ENCODE measurements at places on chromosomes 5 and 9. TPM values are rescaled to one million over a fixed set of nuclear protein-coding genes. Genes with fewer than 3 reads are reported as not detected.

BAAT gene
- total RNA-seq: not detected

IFNA17 gene
- total RNA-seq: not detected

WNK2 gene
- 253 TPM for total RNA-seq

FOXI1 gene
- not detected for total RNA-seq

DNA sequence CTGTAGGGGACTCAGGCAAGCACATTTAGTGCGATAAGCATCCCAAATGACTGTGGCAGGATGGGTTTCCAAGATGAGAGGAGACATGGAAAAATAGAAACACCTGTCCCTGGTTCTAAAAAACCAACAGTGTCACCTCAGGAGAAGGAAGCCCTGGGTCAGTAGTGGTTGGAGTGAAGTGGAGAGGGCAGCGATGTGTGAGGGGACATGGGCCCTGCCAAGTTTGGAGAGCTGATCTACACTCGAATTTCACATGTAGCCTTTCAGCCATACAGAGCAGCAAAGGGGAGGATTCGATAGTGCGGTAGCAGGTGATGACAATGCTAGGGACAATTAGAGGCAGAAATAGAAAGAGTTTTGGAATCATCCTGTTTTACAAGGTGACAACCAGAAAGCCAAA is 32.6 kb upstream of the LHX2 start:
- DNase-seq: no peak
- H3K4me3 ChIP-seq: no peak overlapping the region
- no peaks in the 10 kb centered on the region for H3K27me3 ChIP-seq
- H3K4me1 ChIP-seq: no peaks in the 10 kb centered on the region
- H3K27ac ChIP-seq: no peak overlapping the region

DNA sequence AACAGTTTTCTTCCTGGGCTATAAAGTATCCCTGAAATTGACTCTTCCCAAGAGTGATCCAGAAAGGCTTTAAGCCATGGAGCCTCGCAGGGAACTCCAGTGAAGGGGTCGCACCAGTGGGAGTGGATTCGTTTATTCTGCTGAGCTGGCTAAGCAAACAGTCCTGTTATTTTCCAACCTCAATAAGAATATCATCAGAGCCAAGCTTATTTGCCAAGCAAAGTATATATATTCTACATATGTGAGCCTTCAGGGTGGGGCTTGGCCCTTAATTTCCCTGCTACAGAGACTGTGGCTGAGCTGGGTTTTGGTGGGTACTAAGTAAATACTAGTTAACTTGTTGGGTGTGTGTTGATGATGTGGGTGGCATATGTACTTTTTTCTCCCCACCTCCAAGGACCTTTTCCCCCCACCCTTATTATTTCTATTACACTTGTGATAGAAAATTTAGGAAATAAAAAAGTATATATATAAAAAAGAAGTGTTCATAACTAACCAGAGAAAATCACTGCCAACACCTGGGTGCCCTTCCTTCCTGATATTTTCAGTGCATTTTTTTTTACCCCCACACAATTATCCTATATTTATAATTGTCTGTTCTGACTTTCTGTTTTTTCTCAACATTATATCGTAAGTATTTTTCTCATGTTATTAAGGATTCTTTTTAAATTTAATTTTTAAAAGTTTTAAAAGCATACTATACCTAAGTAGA is 5.3 kb downstream of the GSN start:
- peak overlapping the region; percentile 94 for H3K27ac ChIP-seq
- H3K27me3 ChIP-seq: no peaks in the 10 kb centered on the region
- H3K36me3 ChIP-seq: no peaks in the 10 kb centered on the region

DNA sequence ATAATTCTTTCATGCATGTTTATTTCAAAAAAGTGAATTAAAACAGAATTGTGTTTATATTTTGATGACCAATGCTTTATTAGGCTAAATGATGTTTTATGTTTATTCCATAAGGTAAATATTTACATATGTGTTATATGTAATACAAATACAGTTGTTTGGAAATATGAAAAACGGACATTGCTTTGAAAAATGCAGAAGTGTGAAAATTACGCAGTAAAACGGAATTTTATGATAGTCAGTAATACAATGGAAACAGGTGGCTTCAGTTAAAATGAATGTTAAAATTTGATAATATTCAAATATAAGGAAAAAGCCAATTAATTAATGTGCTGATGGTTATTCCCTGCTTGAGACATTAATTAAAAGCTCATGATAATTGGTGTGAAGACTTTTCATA is 1633.8 kb downstream of the MAT2B start:
- no peaks in the 10 kb centered on the region for H3K36me3 ChIP-seq
- no peaks in the 10 kb centered on the region for H3K27me3 ChIP-seq
- no peak overlapping the region for H3K4me3 ChIP-seq

DNA sequence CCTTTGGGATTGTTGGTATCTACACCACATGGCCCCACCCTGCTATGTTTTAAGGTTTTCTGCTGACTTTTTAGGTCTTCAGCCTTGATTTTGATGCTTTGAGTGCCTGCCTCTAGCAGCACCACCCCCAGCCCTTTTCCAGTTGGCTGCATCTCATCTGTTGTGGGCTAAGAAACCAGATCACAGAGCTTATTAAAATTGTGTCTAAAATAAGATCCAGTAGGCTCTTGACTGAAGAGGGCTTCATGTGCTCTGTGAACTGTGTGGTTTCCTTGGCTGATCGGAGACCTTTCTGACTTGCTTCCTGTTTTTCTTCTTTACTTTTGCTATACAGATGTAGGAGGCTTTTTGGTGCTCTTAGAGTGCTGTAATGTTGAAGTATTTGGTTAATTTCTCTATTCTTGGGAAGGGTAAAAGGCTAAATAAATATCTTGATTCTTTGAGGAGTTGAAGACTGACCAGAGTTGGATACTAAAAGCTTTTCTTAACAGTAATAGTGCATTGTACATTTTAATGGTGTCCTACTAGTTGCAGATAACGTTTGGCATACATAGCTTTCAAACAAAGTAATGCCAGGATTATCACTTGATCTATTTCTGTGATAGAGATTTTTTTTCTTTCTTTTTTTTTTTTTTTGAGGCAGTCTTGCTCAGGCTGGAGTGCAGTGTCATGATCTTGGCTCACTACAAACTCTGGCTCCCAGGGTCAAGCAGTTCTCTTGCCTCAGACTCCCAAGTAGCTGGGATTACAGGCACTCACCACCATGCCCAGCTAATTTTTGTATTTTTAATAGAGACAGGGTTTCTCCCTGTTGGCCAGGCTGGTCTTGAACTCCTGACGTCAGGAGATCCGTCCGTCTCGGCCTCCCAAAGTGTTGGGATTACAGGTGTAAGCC is 4.5 kb downstream of the UBE2D2 start:
- no peak overlapping the region for H3K4me3 ChIP-seq
- peaks cover 86% of the 10 kb centered on the region for H3K4me1 ChIP-seq
- peaks cover 19% of the 10 kb centered on the region for H3K36me3 ChIP-seq
- no peaks in the 10 kb centered on the region for H3K27me3 ChIP-seq
- no peak for DNase-seq

- no peaks in the 10 kb centered on the region for H3K27me3 ChIP-seq
- H3K4me1 ChIP-seq: no peaks in the 10 kb centered on the region
- no peak overlapping the region for H3K27ac ChIP-seq
- no peak for DNase-seq
- H3K4me3 ChIP-seq: no peak overlapping the region
These were observed 391.3 kb downstream of the NR2F1-AS1 start for GRCh38 chr5:93189707-93190120.

GRCh38 chr5:146290318-146290717 is 48.3 kb upstream of the POU4F3 start:
- H3K36me3 ChIP-seq: peaks cover 27% of the 10 kb centered on the region
- no peak overlapping the region for H3K4me3 ChIP-seq
- no peak overlapping the region for H3K27ac ChIP-seq

- no peaks in the 10 kb centered on the region for H3K27me3 ChIP-seq
- H3K4me1 ChIP-seq: no peaks in the 10 kb centered on the region
- H3K4me3 ChIP-seq: peak overlapping the region; percentile 10
- peak; percentile 65 for DNase-seq
- no peak overlapping the region for H3K27ac ChIP-seq
These were observed 60.1 kb upstream of the SPATA31C2 start for GRCh38 chr9:88198341-88198807.
